ENCODE measurements at places on chromosomes 11 and 22. TPM values are rescaled to one million over a fixed set of nuclear protein-coding genes. Genes with fewer than 3 reads are reported as not detected.

KCNK4 gene
- not detected for total RNA-seq

LDHAL6A gene
- 0.14 TPM for total RNA-seq

TPBGL gene
- 0.16 TPM for total RNA-seq

FLRT1 gene
- total RNA-seq = not detected

ACRV1 gene
- not detected for total RNA-seq

ADORA2A gene
- 29.2 TPM for total RNA-seq

VPREB3 gene
- total RNA-seq = 3.3 TPM

BTG4 gene
- total RNA-seq = not detected

DNA sequence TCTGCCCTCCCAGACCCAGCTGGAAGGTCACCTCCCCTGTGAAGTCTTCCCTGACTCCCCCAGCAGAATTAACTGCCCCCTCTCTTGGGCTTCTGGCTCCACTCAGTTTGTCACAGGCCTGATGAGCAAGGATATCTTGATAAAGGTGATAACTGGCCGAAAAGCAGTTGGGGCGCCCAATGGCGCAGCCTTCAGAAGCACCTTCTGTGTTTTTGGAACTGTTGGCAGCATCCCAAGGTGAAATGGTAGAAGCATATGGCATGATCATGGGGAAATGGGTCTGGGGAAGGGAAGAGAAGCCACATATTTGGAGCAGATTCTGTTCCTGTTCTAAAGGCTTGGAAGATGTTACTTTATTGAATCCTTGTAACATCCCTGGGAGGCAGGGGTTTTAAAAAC, 2.8 kb upstream of the TAB1 start:
- no peaks in the 10 kb centered on the region for H3K27me3 ChIP-seq
- H3K4me3 ChIP-seq = no peak overlapping the region
- peaks cover 9% of the 10 kb centered on the region for H3K4me1 ChIP-seq
- no peak for DNase-seq
- no peaks in the 10 kb centered on the region for H3K36me3 ChIP-seq

DNA sequence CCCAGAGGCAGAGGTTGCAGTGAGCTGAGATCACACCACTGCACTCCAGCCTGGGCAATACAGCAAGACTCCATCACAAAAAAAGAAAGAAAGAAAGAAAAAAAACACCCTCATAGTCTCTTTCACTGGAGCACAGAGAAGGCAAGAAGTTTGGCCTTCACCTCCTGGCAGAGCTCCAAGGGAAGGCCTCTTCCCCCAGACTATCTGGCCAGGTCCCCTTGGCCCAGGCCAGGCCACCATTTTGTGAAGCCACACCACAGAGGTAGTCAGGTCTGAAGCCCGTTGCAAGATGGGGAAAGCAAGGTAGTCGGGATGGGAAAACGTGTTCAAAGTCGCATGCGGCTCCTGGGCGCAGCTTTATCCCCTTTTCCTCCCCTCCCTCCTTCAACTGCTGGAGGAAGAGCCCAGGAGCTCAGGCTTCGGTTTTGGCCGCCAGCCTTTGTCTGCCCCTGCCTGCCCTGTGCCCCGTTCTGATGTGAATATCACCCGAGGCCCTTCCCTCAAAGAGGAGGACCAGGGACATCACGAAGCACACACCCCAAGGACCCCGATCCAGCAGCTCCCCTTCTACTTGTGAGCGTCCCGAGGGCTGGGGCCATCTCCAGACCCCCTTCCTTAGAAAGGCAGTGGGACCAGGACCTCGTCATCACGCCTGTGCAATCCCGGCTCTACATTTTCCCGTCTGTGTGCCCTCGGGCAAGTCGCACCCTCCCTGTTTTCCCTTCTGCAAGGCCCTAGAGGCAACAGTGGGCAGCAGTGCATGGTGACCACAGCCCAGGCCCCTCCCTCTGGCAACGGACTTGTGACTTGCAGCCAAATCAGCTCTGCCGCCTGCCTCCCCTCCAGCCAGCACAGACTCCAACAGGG, 17.7 kb downstream of the CABP7 start:
- no peaks in the 10 kb centered on the region for H3K36me3 ChIP-seq
- DNase-seq = no peak
- peaks cover 7% of the 10 kb centered on the region for H3K4me1 ChIP-seq
- no peak overlapping the region for H3K4me3 ChIP-seq
- no peak overlapping the region for H3K27ac ChIP-seq

DNA sequence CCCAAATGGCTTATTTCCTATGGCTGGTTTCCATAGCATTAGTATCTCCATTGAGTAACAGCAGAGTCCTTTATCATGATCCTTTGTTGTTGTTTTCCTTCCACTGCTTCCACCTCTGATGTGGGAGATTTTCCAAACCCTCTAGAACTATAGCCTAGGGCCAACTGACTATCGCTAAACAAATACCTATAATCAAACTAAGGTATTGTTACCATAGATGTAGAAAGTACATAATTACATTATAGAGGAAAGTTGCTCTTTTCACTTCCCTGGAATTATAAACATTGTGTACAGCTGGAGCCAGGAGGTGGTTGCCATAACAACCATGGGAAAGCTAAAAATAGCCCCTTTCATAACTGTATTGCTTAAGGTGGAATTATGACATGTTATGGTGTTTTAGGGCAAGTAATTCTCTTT, 47.0 kb upstream of the ALKBH3 start:
- H3K27me3 ChIP-seq = no peaks in the 10 kb centered on the region
- no peak overlapping the region for H3K27ac ChIP-seq
- no peak for DNase-seq
- no peaks in the 10 kb centered on the region for H3K4me1 ChIP-seq

- H3K4me3 ChIP-seq = no peak overlapping the region
- no peak overlapping the region for H3K27ac ChIP-seq
- peaks cover 9% of the 10 kb centered on the region for H3K36me3 ChIP-seq
- H3K27me3 ChIP-seq = peaks cover 64% of the 10 kb centered on the region
- DNase-seq = no peak
These were observed 3.5 kb downstream of the CHRM4 start for GRCh38 chr11:46387919-46388618.

- peak overlapping the region; percentile 51 for H3K27ac ChIP-seq
- peaks cover 82% of the 10 kb centered on the region for H3K4me1 ChIP-seq
- H3K27me3 ChIP-seq = no peaks in the 10 kb centered on the region
- no peak for DNase-seq
- H3K36me3 ChIP-seq = peaks cover 87% of the 10 kb centered on the region
These were observed 23.7 kb upstream of the SORL1-AS1 start for GRCh38 chr11:121476379-121477032.

- no peak overlapping the region for H3K27ac ChIP-seq
- peaks cover 9% of the 10 kb centered on the region for H3K27me3 ChIP-seq
- DNase-seq = no peak
- no peak overlapping the region for H3K4me3 ChIP-seq
- no peaks in the 10 kb centered on the region for H3K4me1 ChIP-seq
- H3K36me3 ChIP-seq = no peaks in the 10 kb centered on the region
These were observed 96.7 kb upstream of the DBX1 start for GRCh38 chr11:20256925-20257324.

DNA sequence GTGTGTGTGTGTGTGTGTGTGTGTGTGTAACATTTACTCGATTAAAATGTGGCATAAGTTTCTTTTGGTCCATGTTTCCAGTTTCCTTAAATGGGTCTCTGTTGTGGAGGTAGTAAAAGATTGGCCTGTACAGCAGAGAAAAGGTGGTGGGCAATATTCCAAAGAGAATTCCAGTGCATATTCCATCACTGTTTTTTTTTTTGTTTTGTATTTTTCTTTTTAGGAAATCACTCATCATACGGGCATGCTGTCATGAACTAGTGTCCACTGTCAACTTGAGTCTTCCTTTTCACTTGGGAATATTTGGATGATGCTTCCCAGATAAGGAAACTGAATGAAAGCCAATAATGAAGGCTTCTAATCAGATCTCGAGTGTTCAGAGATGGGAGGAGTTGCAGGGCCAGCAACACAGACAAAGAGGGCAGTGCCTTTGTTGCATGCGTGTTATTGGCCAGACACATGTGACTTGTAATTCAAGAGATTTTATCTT, 95.2 kb upstream of the PDGFD start:
- no peak overlapping the region for H3K27ac ChIP-seq
- H3K27me3 ChIP-seq = no peaks in the 10 kb centered on the region
- H3K4me1 ChIP-seq = no peaks in the 10 kb centered on the region
- H3K4me3 ChIP-seq = no peak overlapping the region

DNA sequence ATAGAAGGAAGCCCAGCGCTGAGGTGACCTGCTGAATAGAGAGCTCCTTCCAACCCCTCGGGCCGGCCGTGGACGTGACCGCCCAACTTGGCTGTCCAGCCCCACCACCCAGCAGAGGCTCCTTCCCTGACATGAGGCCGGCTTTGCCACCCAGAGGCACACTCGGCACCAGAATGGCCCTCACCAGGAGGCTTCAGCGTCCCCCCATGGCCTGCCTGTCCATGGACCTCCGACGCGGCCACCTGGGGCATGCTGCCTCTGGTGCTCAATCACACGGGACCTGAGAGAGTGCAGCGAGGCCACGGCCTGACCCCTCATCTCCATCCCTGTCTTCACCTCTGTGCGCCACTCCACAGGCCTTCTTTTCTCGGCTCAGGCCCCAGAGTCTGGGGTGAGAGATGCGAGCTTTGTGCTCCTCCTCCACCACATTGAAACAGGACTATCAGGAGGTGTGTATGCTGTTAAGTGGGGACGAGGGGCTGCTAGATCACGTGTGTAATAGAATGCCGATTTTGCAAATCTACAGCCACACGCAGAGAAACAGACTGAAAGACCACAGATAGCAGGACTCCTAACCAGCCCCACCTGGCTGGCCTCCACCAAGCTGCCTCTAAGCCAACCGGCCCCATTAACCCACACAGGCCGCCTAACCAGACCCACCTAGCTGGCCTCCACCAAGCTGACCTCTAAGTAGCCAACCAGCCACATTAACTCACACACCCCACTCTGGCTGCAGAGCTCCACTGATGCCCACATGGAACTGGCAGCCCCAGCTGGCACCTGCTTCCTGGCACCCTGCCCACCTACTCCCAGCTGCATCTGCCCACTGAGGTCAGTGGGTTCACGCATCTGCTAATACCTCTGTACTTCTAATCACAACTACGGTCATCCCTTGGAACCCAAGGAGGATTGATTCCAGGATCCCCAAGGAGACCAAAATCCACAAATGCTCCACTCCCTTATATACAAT, 20.7 kb downstream of the LINC01488 start:
- H3K27ac ChIP-seq = no peak overlapping the region
- no peak overlapping the region for H3K4me3 ChIP-seq
- no peaks in the 10 kb centered on the region for H3K4me1 ChIP-seq
- no peak for DNase-seq
- H3K36me3 ChIP-seq = peaks cover 2% of the 10 kb centered on the region
- H3K27me3 ChIP-seq = peaks cover 6% of the 10 kb centered on the region

GRCh38 chr22:29117799-29118477, 45.1 kb downstream of the KREMEN1 start:
- H3K27me3 ChIP-seq = peaks cover 18% of the 10 kb centered on the region
- no peak for DNase-seq
- H3K27ac ChIP-seq = no peak overlapping the region
- no peak overlapping the region for H3K4me3 ChIP-seq
- H3K36me3 ChIP-seq = peaks cover 11% of the 10 kb centered on the region

DNA sequence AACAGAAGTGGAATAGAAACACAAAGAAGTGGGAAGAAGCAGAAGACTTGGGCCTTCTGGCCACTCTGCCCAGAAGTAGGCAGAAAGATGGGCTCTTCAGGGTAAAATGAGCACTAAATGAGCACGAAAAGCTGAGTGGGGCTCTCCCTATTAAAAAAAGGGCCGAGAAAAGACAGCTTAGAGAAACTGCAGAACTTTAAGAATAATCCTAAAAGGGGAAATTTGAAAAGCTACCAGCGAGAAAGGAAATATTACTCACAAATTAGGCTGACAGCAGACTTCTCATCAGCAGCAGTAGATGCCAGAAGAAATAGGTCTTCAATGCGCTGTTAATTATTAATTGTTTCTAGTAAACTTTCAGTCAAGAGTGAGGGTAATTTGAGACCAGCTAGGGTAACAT, 78.2 kb downstream of the UVRAG start:
- no peaks in the 10 kb centered on the region for H3K27me3 ChIP-seq
- no peaks in the 10 kb centered on the region for H3K36me3 ChIP-seq
- H3K4me1 ChIP-seq = peaks cover 10% of the 10 kb centered on the region
- no peak overlapping the region for H3K4me3 ChIP-seq
- H3K27ac ChIP-seq = no peak overlapping the region

- H3K27me3 ChIP-seq = no peaks in the 10 kb centered on the region
- H3K4me1 ChIP-seq = peaks cover 11% of the 10 kb centered on the region
- no peak overlapping the region for H3K27ac ChIP-seq
- no peak for DNase-seq
- no peak overlapping the region for H3K4me3 ChIP-seq
These were observed 56.0 kb downstream of the ACER3 start for GRCh38 chr11:76916712-76917111.

GRCh38 chr22:25235547-25236290, 16.3 kb downstream of the CRYBB2 start:
- H3K4me3 ChIP-seq = peak overlapping the region; percentile 32
- peak; percentile 33 for DNase-seq
- H3K36me3 ChIP-seq = no peaks in the 10 kb centered on the region
- H3K27ac ChIP-seq = no peak overlapping the region
- peaks cover 39% of the 10 kb centered on the region for H3K27me3 ChIP-seq
- peaks cover 9% of the 10 kb centered on the region for H3K4me1 ChIP-seq

- H3K27ac ChIP-seq = no peak overlapping the region
- no peaks in the 10 kb centered on the region for H3K36me3 ChIP-seq
- DNase-seq = no peak
- H3K4me1 ChIP-seq = no peaks in the 10 kb centered on the region
- H3K27me3 ChIP-seq = no peaks in the 10 kb centered on the region
- no peak overlapping the region for H3K4me3 ChIP-seq
These were observed 215.5 kb downstream of the TTC28 start for GRCh38 chr22:28464127-28464526.

DNA sequence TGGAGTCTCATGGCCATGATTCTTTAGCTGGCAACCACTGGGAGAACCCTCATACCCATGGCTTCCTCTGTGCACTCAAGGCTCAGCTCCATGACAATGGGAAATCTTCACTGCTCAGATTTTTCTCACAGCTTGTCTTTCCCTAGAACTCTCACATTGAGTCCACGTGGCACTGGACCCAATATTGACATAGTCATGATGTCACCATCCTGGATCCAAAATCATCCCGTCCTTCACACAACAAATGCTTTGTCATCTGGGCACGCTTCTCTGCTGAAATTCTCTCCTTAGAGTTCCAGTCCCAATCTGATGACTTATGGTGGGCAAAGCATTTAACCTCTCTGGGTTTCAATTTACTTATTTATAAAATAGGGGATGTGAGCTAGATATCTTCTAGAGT, 37.7 kb upstream of the CD44 start:
- no peak overlapping the region for H3K27ac ChIP-seq
- H3K4me1 ChIP-seq = peaks cover 14% of the 10 kb centered on the region
- no peak for DNase-seq
- H3K4me3 ChIP-seq = no peak overlapping the region

All from naive thymus-derived CD8-positive, alpha-beta T cell (primary cell).